NCI-H1930 (cell line): ENCODE measurements at places on chromosomes 1 and 21.

GRCh38 chr1:167654975-167655575 is 25.0 kb downstream of the RCSD1 start:
- DNase-seq, result no peak

GRCh38 chr21:15406791-15407190 is 323.0 kb upstream of the USP25 start:
- DNase-seq, result no peak

GRCh38 chr1:181080556-181080955 is 7.9 kb upstream of the IER5 start:
- no peak for DNase-seq

DNA sequence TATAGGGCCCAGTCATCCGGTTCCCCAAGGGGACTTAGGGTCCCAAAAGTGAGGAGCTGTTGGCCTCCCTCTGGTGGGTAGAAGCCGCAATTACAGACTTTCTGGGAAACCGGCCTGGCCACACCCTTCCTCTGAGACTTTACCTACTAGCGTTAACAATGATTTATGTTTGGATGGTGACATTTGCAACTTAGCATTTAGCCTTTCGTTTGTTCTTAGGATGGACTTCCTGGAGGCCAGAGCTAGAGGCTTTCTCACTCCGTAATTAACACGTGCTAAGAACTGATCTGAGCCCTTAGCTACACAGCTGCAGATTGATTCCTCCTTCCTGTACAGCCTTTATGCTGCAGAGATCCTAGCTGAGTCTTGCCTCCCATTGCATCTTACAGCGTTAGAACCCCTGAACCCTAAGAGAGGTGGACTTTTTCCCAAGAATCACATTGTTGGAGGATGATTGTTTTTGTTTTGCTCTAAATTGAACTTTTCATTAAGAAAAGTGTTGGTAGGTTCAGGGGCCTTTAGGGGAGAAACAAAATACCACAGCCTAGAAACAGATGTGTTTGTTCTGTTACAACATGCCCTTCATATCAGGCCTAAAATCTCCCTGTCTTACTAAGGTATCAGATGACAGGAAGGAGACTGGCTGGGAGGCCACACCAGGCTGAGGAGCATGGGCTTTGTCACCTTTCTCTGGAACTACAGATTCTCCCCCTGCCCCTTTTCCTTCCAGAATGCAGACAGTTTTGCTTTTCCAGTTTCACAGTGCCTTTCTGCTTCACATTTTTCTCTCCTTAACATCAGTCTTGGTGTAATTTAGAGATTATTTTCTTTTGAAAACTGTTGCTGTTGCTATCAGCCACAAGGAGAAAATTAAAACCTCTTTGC is 1.9 kb downstream of the S100A11 start:
- DNase-seq, result peak; percentile 38

GRCh38 chr1:176174108-176174507 is 33.0 kb downstream of the COP1 start:
- DNase-seq, result no peak
